Dorsolateral prefrontal cortex (tissue), 122 donors: ENCODE measurements at places on chromosomes 1 and 21.

GRCh38 chr1:160309185-160309557 is 24.2 kb upstream of the PEX19 start:
- no peak for DNase-seq

- DNase-seq = no peak
These were observed 71.3 kb upstream of the CNTN2 start for GRCh38 chr1:204971517-204972336.

GRCh38 chr1:14017531-14017961 is 317.6 kb downstream of the PRDM2 start:
- no peak for DNase-seq

DNA sequence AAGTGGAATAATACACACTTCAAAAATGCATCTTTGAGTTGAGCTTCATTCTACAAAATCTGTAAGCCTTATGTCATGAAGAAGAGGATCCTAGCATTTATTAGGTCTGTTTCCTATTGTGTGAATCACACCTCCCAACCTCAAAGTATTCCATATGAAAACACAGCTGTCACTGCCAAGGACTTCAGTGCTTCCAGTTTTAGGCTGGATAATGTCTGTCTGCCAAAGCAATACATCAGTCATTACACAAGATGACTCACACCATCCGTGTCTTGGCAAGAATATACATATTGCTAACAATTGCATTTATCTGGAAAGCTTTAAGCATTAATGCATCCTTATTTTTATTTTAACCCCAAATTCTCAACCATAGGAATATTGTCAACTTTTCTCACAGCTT is 125.7 kb upstream of the TMPRSS15 start:
- DNase-seq = no peak

DNA sequence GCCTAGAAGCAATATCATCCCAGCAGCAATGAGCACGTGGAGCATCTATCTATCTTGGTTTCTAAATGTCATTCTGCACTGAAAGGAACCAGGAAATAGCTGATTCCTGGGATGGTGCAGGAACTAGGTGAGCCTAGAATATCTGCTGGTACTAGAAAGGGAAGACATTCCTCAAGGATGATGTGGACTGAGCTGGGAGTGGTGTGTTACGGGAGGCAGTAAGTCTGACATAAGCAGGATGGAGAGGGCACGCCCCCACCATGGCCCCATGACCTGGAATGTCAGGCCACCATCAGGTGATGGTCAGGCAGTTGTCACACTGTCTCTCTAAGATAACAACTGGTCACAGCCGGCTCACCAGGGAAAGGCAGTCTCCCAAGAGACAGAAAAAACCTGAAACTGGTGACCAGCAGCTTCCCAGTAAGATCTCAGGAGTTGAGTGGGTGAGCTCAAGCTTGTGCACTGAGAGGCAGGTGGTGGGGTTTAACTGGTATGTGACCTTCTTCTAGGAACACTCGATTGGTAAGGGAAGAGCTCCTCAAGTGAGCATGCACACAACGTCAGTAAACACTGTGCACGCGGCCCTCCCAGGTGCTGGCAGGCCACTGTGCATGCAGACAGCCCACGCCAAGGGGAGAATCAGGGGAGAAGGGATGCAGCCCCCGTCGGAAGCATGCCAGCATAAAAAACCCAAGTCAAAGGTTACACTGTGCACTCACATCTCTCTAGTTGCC is 148.7 kb downstream of the ADSS2 start:
- no peak for DNase-seq

DNA sequence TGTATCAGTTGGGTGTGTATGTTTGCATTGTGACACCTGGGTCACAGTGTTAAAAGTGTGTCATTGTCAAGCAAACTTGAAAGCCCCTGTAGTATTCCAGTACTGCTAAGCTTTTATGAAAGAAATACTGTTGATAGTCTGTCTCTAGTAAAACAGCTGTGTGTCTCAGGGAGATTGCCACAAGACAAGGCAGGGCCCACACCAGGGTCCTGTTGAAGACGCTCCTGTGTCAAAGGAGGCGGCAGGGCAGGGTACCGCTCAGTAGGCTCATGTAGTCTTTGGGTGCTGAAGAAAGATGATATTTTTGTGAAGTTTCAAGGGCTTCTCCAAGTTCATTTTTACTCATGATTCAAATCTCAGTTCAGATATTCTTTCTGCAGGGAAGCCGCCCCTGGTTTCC is 132.5 kb downstream of the GALNT2 start:
- no peak for DNase-seq

DNA sequence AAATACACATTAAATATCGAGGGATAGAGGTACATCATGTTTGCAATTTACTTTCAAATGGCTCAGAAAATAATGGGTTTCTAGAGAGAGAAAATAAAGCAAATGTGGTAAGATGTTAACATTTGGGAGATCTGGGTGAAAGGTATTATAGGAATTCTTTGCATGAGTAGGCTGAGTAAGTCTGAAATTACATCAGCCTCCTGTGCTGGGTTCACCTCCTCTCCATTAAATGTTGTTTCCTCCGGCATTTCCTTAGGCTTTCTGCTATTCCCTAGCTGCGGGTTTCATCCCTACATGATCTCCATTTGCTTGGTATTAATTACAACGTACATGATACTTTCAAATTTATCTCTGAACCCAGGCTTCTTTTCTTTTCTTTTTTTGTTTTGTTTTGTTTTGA is 31.6 kb downstream of the ZMYND12 start:
- no peak for DNase-seq

DNA sequence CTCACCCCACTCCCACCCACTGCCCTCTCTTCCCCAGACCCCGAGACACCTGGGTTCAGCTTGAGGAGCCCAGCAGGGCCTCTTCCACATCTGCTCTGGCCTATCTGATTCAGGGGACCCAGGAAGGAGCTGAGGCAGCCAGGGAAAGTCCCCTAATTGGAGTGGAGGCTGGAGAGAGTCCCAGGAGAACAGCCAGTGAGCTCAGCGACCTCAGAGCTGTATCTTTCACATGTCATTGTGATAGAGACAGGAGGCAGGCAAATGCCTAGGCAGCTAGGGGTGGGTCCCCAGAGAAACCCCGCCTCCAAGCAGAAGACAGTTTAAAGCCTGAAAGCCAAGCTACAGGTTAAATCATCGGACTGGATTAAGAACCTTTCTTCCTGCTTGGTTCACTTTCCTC is 122.7 kb downstream of the MATN1 start:
- DNase-seq = no peak

GRCh38 chr1:184260382-184260781 is 126.4 kb upstream of the C1orf21 start:
- DNase-seq = no peak

DNA sequence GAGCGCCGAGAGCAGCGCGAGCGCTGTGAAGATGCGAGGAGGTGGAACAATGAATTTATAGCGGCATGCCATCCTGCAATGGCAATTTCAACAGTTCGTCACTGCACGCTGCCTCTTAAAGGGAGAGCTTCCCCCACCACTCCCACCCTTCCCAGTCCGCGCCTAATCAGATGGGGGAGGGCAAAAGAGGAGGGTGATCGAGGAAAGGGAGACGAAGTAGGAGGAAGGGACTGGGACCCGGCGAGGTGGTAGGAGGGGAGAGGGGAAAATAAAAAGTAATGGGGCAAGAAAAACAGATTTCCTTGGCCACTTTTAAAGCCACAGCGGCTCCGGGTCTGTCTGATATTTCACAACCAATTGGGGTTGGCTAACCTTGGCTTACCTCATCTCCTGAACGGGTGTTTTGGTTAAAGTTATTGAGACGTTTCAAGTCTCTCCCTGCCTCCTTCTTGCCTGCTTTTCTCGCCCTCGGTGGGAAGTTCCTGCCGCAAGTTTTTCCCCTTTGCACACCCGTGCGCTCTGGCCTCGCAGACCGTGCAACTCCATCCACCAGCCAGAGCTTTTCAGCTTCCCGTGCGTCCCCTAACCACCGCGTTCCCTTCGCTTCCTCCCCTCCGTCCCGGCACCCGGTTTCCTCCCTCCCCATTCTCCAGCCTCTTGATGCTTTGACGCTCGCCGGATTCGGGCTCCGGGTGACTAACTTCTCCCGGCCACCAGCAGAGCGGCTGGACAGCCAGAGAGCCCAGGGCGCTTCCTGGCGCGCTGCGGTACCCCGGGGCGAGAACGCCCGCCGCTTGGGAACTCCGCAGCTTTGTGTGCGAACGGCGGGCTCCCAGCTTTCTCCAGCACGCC is at the start of gene ADAMTS5:
ADAMTS5 (minus strand) TSS at position 27 of the 852 bp plus-strand sequence. CDS start 697 bp downstream, outside the sequence.
- DNase-seq = no peak

- DNase-seq = no peak
These were observed 15.1 kb downstream of the PLEKHO1 start for GRCh38 chr1:150164779-150165178.

DNA sequence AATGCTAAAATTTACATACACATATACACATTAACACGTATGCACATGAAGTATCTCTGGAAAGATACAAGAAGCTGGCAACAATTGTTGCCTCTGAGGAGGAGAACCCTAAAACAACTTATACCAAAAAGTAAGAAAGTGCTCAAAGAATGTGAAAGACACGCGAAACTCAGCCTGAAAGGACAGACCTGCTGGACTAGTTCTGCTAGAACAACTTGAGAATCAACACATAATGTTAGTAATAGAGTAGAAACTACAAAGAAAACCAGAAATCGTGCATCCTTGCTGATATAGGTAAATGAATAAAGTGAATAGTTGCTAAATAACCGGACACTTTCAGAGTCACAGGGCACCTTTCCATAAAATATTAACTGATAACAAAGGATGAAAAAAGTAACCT is 242.5 kb downstream of the RERE start:
- DNase-seq = no peak

- DNase-seq = no peak
These were observed 482 bp downstream of the TM2D1 start for GRCh38 chr1:61724506-61724812.

DNA sequence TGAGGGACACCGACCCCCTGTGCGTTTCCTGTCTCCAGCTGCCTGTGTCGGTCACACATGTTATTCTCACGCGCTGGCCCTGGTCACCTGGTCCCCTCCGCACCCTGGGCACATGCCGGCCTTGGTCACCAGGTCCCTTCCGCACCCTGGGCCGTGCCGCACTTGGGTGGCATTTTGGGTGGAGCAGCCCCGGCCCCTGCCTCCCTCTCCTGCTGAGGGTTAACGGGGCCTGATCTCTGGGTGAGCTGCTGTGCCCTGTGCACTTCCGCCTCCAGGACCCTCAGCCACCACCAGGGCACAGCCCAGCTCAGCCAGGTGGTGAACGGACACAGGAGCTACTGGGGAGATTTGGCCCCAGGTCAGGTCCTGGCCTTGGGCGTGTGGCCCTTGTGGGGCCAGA is 26.6 kb downstream of the RRP1 start:
- DNase-seq = no peak

DNA sequence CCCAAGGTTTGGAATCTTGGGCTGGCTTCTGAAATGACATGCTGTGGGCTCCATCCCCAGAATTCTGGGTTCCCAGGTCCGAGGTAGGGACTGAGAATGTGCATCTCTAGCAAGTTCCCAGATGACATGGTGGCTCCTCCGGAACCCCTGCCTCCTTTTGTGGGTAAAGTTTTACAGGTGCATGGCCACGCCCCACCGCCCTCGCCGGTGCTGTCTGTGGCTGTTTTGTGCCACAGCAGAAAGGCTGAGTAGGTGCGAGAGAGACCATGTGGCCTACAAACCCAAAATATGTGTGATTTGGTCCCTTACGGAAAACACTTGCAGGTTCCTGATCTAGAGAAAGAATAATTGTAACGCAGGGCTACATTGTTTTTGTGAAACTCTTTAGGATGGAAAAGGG is 30.9 kb downstream of the SKI start:
- DNase-seq = no peak

- DNase-seq = no peak
These were observed 9.6 kb upstream of the SPATC1L start for GRCh38 chr21:46193829-46194373.

- DNase-seq = no peak
These were observed 19.5 kb downstream of the UBASH3A start for GRCh38 chr21:42423197-42423675.

DNA sequence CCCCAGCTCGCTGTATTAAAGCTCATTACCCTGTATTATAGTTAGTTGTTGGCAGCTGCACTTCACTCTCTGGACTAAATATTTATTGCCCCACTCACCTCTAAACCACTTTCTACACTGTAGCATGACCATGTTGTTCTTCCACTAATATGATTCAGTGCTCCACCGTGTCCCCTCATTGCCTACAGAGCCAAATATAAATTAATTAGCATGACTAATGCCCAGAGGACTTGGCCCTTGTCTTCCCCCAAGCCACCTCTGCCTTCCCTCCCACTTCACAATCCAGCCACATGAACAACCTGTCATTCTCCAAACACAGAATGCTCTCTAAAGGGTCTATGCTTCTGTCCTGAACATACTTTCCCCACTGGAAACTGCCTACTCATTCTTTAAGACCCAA is 276.5 kb downstream of the PLPP3 start:
- no peak for DNase-seq

- DNase-seq = no peak
These were observed 101.6 kb downstream of the TLR5 start for GRCh38 chr1:223041481-223041880.

DNA sequence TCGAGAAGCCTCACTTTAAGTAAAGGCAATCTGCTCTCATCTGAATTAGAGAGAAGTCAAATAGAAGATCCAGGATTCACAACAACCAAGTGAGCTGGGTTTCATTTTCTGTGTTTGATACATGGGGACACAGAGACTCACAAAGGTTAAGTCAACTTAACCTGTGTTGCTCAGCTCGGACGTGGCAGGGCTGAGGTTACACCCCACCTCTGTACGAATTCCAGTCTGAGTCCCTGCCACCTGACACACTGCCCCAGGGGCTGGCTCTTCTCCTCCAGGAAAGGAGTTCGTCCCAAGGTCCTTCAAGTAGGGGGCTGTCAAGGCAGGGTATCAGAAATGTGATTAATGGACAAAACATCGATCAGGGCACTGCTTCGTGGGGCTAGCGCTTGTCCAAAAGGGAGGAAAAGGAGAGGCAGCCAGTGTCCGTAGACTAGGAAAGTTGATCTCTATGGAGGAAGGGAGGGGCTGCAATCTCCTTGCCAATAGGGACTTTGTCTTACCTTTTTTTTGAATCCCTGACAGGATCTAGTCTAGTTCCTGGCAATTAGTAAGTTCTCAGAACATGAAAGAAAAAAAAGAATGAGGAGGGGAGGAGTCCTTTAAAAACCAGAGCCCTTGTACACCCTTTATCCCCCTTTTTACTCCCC is 116.4 kb downstream of the CNIH3 start:
- no peak for DNase-seq

DNA sequence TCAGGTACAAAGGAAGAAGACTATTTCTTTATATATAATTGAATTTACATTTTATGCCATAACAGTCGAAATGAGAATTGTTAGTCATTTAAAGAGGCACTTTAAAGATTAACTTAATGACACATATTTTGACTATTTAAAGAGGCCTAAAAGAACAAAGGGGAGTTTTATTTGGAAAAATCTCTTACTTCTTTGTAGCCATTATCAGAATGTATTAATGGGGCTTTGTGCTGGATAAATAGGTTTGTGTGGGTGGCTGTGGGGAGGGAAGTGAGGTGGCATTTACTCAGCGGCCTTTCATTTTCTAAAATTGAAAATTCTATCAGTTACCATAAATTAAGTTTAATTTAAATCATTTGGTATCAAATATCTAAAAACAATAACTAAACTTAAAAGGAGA is 462.2 kb upstream of the CXADR start:
- no peak for DNase-seq

GRCh38 chr1:202126426-202126825 is 3.7 kb downstream of the GPR37L1 start:
- DNase-seq = no peak
